Daoy (cell line): ENCODE measurements at places on chromosomes 6 and 20.

DNA sequence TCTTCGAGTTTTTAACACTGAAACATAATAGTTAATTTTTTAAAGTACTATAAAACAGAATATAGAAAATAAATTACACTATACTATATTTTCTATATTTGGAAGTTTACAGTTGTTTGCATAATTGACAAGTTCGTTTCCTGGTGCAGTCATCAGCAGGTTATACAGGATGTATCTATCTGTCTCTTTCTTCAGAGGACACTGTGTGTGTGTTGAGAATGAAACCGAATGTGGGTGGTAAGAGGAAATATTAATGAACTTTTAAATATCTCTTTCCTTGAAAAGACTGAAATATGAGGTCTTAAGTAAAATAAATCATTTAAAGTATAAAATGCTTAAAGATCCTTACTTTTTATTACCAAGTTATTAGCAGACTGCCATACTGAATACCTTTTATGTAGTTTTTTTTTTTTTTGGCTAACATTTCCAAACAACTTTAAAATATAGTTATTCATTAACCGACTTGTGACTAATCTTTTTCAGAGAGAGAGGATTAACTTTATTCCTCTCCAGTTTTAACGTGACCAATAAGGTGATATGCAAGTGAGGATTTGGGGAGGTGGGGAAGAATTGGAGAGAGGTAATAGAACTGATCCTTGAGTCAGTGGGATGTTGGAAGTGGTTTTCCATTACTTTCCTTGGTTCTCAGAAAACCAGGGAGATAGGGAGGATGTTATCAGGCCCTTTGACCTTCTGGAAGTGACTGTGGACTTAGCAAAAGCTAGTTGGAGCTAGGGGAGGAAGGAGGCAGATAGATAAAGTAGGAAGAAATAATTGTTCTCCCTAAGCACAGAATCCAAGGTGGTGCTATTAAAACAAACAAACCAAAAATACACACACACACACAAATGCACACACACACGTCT, 380.0 kb upstream of the FLRT3 start:
- no peak for DNase-seq

GRCh38 chr20:49566401-49567364, 1.3 kb downstream of the PTGIS start:
- DNase-seq: no peak

DNA sequence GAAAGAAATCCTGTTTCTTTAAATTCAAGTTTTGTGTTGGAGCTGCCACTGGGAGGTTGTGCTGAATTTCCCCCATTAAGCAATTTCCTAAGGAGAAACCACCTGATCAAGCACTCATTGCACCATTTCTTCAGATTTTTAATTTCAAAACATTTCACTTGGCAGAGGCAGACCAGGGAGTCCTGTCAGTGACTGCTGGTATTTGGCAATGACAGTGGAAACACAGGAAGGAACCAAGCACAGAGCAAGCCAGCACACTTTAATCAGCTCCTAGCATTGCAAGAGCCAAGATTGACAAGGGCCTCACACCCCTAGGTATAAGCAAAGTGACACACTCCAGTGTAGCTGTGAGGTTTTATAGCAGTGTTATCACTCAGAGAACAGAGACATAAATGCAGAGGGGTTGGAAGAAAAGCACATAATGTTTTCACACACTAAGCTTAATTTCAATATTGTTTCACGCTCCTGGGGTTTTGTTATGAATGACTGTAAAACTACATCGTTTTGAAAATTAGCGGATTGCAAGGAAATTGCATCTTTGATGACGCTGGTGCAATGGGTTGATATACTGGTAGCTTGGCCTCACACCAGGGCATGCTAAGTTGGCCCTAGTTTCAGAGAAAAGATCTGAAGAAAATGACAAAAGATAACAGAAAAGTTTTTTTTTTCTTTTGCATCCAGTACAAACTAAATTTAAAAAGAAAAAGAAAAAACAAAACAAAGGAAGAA, 768.4 kb downstream of the TFAP2A start:
- peak; percentile 63 for DNase-seq

- no peak for DNase-seq
Observed at GRCh38 chr6:107202876-107203468, 87.7 kb upstream of the BEND3 start.

DNA sequence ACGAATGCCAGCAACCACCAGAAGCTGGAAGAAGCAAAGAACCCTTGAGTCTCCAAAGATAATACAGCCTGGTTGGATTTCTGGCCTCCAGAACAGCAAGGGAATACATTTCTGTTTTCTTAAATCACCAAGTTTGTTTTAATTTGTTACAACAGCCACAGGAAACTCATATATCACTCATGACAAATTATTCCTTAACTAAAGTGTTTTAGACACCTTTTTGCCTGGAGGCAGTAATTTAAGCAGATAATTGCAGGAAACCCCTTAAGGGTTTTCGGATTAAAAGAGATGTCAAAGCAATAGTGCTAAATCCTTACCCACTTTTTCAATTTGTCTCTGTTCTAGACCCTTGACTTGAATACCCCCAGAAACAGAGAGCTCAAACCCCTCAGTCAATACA, 1050.0 kb downstream of the EPHA7 start:
- DNase-seq: no peak

- no peak for DNase-seq
Observed at GRCh38 chr6:144921206-144921975, 636.3 kb downstream of the UTRN start.

DNA sequence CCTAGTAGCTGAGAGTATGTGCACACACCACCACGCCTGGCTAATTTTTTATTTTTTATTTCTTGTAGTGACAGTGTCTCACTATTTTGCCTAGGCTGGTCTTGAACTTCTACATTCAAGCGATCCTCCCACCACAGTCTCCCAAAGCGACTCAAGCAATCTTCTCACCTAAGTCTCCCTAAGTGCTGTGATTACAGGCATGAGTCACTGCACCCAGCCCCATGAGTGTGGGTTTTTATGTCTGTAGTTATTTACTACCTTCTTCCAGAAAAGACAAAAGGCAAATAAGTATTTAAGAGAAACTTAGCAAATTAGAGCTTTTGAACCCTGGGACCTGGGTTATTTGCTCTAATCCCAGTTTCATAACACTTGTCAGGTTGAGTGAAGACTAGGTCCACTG, 92.3 kb upstream of the HCRTR2 start:
- DNase-seq: no peak

- no peak for DNase-seq
Observed at GRCh38 chr6:23243854-23244253, 674.5 kb downstream of the HDGFL1 start.

DNA sequence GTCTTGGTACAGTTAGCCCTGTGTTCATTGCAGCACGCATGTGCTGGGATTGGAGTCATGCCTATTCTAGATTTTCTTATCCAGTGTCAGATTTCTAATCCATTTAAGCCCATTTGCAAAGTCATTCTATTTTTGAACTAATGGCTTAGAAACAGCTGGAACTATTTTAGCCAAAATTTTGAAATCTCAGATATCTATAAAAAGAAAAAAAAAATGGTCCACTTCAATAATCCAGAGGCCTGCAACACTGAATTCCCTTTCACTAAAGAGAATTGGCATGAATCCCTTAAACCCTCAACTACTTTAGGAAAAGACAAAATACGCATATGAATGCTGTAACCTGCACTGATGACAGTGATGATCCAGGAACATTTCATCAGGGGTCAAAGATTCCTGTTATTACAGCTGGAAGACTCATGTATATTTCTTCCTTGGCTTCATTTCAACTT, 1.5 kb downstream of the COL21A1 start:
- DNase-seq: no peak

GRCh38 chr6:156691018-156691417, 86.2 kb upstream of the ARID1B start:
- DNase-seq: no peak

- no peak for DNase-seq
Observed at GRCh38 chr6:44514576-44515193, 127.2 kb downstream of the CDC5L start.

DNA sequence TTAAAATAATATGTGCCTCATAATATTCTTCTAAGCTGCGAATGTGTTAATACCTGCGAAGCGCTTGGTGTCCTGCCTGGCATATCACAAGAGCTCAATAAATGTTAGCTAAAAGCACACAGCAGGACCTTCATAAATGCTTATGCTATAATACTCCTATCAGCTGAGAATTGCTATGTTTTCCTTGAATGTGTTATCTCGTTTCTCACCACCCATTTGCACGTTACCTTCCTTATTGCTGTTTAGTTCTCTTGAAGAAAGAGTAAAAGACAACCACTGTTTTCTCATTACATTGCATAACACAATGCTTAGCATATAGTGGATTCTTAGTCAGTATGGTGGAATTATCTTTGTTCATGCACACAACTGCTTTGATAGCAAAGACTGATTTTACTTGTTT, 76.6 kb downstream of the EDN1 start:
- no peak for DNase-seq

GRCh38 chr6:1496836-1497760, 107.7 kb downstream of the FOXF2 start:
- DNase-seq: no peak
